ENCODE measurements at places on chromosomes 2 and 18.
A peak's percentile ranks its signal among the peaks of the same experiment; 100 is the strongest.

DNA sequence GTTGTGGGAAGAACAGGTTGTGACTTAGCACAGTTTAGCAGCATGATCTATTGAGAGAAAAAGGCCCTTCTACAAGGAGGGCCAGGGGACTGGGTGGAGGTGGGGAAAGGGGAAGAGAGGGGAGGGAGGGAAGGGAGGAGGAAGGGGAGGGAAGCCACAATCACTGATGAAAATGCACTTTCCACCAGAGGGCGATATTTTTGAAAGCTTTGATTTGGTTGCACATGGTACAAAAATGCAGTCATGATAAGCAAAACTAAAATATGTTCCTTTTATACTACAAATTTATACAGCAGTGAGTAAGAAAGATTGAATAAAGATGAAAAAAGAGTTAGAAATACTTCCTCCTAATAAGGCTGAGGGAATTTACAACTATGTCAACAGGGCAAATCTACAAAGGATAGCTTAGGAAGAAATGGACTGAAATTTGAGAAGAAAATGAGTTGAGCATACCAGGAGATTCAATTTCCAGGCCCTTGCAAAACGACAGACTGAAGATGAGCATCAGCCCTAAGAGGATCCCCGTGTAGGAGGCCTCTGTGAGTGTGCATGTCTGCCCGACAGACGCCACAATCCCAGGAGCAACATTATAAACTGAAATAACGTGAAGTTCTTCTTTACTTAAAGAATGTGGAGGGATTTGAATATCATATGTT lies 17.2 kb downstream of the SH3YL1 start:
- DNase-seq, result no peak

DNA sequence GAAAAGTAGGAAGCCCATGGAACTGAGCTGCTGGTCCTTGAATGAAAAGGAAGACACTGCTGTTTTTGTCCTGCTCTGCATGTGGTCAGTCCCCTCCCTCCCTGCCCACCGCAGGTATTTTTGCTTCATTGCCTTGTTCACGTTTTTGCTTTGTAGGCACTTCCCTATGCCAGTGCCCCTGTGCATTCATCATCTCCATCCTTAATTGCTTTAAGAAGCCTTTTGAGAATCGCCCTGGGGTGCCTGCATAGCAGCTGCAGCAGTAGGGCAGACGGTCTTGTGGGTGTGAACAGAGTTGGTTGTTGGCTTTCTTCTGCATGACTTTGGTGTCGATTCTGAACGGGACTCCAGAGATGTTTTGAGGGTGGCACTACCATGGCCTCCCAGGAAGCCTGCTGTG lies 97.0 kb downstream of the CABLES1 start:
- peak; percentile 54 for DNase-seq

DNA sequence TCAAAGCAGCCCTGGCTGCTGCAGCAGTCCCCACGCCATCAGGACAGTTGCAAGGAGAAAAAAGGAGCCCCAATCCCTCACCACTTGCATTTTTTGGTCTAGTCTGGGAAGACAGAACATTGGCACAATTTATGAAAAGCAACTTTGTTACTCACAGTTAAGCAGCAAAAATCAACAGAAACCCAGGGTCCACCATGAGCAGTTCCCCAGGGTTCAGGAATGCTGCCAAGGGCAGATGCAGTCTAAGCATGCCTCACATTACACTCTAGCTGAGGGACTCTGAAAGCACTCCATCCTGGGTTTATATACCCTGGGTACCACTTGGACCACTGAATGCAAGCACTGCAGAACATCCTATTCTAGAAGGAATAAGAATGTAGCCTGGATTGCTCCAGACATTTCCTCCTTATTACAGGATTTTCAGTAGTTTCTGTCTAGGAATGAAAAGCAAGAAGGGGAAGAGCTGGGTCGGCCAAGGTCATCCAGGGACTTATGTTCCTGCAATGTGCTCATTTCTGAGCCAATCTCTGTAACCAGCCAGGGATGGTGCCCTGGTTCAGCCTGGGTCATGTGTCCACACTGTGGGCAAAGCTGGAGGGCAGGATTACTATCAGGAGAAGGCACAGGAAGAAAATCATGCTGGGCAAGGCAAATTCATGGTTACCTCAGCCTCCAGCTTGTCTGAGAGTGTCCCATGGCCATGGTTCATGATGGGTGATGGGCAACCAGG lies 19.5 kb upstream of the TMEM163 start:
- DNase-seq, result no peak

DNA sequence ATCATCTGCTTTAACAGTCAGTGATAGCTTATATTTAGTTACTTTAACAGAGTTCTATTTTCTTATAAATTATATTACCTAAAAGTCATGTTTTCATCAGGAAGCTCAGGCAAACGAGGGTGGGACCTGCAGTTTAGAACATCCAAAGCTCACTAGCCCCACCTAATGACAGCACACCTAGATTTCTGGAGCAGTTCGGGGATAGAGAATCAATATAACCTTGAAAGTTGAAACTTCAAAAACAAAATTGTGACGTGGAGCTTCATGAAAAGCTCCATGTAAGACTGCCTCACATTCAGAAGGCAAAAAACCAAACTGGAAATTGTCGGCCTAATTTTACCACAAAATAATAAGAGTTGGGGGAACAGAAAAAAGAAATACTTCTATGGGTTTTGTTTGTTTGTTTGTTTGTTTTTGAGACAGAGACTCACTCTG lies 185.9 kb upstream of the CCDC150 start:
- DNase-seq, result peak; percentile 72

- DNase-seq, result no peak
These were observed 39.0 kb upstream of the SLC35F5 start for GRCh38 chr2:113795405-113795920.

- DNase-seq, result no peak
These were observed 17.8 kb downstream of the SERPINB13 start for GRCh38 chr18:63604791-63605567.

Data from GM12878 (cell line).